CD4-positive, alpha-beta memory T cell (primary cell): ENCODE measurements at places on chromosomes 1 and 21. TPM values are rescaled to one million over a fixed set of nuclear protein-coding genes. Genes with fewer than 3 reads are reported as not detected.

- no peak overlapping the region for H3K4me3 ChIP-seq
- H3K4me1 ChIP-seq = peaks cover 12% of the 10 kb centered on the region
- H3K27ac ChIP-seq = no peak overlapping the region
- DNase-seq = no peak
- no peaks in the 10 kb centered on the region for H3K27me3 ChIP-seq
Observed at GRCh38 chr1:169712309-169712631, 850 bp upstream of the SELL start.

DNA sequence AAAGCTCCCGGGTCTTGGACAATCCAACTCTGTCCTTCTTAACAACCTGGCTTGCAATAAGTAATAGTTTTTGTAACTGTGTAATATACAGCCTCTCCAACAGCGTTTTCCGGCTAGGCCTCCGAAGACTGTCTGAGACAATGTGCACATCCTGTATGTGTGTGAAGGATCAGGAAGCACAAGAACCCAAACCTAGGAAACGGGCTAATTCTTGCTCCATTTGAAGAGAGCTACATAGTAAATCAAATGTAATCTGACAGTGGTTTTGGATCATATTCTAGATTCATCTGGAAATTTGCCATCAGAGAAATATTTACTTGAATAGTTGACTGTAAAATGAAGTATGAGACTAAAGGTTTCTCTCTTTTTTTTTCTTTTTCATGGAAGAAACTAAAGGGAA lies 1.2 kb downstream of the GPR52 start:
- no peaks in the 10 kb centered on the region for H3K36me3 ChIP-seq
- no peaks in the 10 kb centered on the region for H3K27me3 ChIP-seq
- no peak for DNase-seq
- no peak overlapping the region for H3K4me3 ChIP-seq
- H3K4me1 ChIP-seq = no peaks in the 10 kb centered on the region

DNA sequence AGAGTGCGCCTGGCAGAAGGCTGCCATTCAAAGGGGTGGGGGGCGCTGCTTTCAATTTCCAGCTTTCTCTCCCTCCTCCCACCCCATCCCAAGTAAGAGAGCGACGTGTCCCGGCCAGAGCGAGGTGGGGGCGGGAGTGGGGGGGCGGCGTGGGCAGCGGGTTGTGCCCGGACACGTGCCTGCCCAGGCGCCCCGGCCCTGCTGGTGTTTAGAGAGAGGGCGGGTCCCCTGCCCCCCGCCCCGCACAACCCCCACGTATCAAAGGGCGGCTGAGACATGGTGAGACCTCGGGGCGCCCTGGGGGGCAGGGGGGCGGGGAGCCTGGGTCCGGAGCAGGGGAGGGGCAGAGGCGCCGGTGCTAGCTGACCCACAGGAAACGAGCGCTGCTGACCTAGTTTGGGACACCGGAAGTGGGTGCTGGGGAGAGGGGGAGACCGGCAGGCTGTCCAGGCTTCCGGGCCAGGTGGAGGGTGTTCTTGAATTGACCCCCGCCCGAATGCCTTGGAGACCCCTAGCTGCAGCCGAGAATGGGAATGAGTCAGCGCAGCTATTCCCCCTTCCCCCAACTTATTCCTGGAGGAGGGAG lies 1.3 kb downstream of the ZBTB7B start:
- DNase-seq = no peak
- H3K4me1 ChIP-seq = peaks cover 61% of the 10 kb centered on the region
- H3K27ac ChIP-seq = peak overlapping the region; percentile 86
- H3K36me3 ChIP-seq = no peaks in the 10 kb centered on the region
- no peaks in the 10 kb centered on the region for H3K27me3 ChIP-seq

DNA sequence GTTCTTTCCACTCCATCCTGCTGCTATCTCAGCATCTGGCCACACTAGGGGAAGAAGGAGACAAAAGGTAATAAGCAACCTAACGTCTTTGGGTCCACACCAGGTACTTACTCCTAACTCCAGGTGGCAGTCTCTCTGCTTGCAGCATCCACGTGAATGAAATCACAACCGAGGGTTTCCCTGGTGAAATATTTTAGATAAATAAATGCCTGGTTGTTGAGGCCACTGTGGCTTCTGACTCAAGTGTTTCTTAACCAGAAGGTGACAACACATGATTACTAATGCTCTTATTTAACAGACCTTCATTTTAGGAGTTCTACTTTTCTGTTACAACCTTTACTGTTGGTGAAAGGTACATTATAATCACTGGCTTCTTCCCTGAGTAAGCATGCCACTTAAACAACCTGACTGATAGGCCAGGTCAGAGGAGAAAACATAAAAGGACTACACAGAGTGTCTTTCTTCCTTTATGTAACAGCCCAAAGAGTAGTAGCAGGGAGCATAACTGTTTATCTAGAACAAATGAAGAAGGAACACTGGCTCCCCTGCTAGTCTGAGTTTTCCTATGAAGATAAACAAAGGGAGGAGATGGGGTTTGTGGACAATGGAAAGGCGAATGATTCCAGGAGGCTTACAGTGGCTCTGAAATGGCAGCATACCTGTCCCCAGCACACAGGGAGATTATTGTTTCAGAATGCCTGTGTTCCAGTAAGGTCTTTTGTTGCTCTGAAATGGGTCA lies 59.9 kb downstream of the SYT6 start:
- H3K27ac ChIP-seq = no peak overlapping the region
- no peaks in the 10 kb centered on the region for H3K36me3 ChIP-seq
- DNase-seq = no peak
- H3K4me1 ChIP-seq = no peaks in the 10 kb centered on the region

GRCh38 chr1:198203434-198203833 lies 46.6 kb downstream of the NEK7 start:
- DNase-seq = no peak
- H3K36me3 ChIP-seq = no peaks in the 10 kb centered on the region
- H3K4me1 ChIP-seq = peaks cover 55% of the 10 kb centered on the region
- H3K4me3 ChIP-seq = no peak overlapping the region

- DNase-seq = no peak
- no peaks in the 10 kb centered on the region for H3K4me1 ChIP-seq
- H3K27ac ChIP-seq = no peak overlapping the region
- H3K27me3 ChIP-seq = no peaks in the 10 kb centered on the region
- H3K4me3 ChIP-seq = no peak overlapping the region
Observed at GRCh38 chr1:222275729-222276465, 272.0 kb downstream of the HHIPL2 start.

DNA sequence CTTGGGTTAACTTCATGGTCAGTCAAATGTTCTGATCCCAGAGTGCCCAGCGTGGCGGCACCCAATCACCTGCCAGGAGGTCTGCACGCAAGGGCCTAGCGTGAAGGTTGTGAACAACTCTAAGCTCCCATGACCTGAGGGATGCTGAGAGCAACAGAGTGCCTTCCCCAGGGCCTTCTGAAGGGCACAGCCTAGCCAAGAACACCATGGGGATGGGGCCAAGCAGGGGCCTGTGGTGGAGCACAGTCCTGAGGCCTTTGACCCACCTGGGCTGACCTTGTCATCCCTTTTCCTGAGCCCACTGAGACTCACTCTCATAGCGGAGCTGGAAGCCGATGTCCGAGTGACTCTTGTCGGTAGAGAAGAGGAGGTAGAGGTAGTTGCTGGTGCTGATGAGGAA lies 138.8 kb upstream of the HMGB4 start:
- H3K27me3 ChIP-seq = no peaks in the 10 kb centered on the region
- no peak for DNase-seq
- H3K4me1 ChIP-seq = no peaks in the 10 kb centered on the region
- no peak overlapping the region for H3K4me3 ChIP-seq
- no peak overlapping the region for H3K27ac ChIP-seq

- no peak for DNase-seq
- H3K4me1 ChIP-seq = peaks cover 3% of the 10 kb centered on the region
- peaks cover 6% of the 10 kb centered on the region for H3K27me3 ChIP-seq
- no peak overlapping the region for H3K4me3 ChIP-seq
Observed at GRCh38 chr21:33648555-33648954, 6.3 kb downstream of the ITSN1 start.

- DNase-seq = no peak
- H3K36me3 ChIP-seq = no peaks in the 10 kb centered on the region
- no peak overlapping the region for H3K27ac ChIP-seq
Observed at GRCh38 chr1:95793893-95794292, 559.9 kb downstream of the RWDD3 start.

GRCh38 chr1:76145332-76145731 lies 70.8 kb downstream of the ST6GALNAC3 start:
- H3K36me3 ChIP-seq = no peaks in the 10 kb centered on the region
- H3K27ac ChIP-seq = no peak overlapping the region
- H3K4me3 ChIP-seq = no peak overlapping the region
- H3K27me3 ChIP-seq = no peaks in the 10 kb centered on the region

DNA sequence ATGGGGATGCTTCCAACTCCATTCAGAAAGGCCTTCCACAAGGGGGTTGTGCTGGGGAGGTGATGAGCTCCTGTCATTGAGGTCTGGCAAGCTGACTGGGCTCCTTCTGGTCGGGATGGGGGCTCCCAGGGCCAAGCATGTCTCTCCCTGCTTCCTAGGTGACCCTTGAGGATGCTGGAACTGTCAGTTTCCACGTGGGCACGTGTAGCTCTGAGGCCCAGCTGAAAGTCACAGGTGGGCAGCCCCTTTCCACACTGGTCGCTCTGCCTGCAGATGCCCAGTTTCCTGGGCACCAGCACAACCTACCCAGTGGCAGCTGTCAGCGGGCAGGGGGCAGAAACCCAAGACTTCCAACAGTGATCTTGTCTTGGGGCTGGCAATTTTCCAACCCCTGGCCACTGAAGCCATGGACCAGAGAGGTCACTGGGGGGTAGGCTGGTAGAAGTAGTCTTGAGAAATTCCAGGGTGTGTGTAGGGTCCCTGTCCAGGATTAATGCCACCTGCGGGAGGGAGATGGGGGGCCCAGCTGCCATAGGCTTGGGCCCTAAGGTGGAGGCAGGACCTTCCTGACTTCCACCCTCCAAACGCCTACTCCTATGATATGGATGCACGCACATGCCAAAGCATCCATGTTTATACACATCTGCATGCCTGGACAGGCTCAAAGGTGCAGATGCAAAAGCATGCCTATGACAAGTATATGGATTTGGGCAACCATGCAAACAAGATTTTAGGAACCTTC lies 97.1 kb downstream of the TRIM11 start:
- H3K27me3 ChIP-seq = no peaks in the 10 kb centered on the region
- H3K36me3 ChIP-seq = no peaks in the 10 kb centered on the region
- DNase-seq = no peak
- no peak overlapping the region for H3K27ac ChIP-seq
- no peak overlapping the region for H3K4me3 ChIP-seq

GRCh38 chr1:30706528-30706927 lies 16.9 kb downstream of the MATN1 start:
- no peaks in the 10 kb centered on the region for H3K4me1 ChIP-seq
- H3K4me3 ChIP-seq = no peak overlapping the region
- no peak overlapping the region for H3K27ac ChIP-seq
- DNase-seq = no peak
- H3K36me3 ChIP-seq = no peaks in the 10 kb centered on the region

GRCh38 chr1:4174291-4175200 lies 274.5 kb upstream of the C1orf174 start:
- H3K4me1 ChIP-seq = no peaks in the 10 kb centered on the region
- DNase-seq = no peak
- H3K36me3 ChIP-seq = no peaks in the 10 kb centered on the region
- H3K27me3 ChIP-seq = no peaks in the 10 kb centered on the region
- H3K27ac ChIP-seq = no peak overlapping the region

- no peaks in the 10 kb centered on the region for H3K4me1 ChIP-seq
- no peaks in the 10 kb centered on the region for H3K27me3 ChIP-seq
- no peaks in the 10 kb centered on the region for H3K36me3 ChIP-seq
- H3K27ac ChIP-seq = no peak overlapping the region
Observed at GRCh38 chr1:95023399-95024043, 49.2 kb downstream of the ALG14 start.

GRCh38 chr21:28112511-28112910 lies 880.2 kb downstream of the LTN1 start:
- no peak overlapping the region for H3K4me3 ChIP-seq
- no peaks in the 10 kb centered on the region for H3K4me1 ChIP-seq
- no peaks in the 10 kb centered on the region for H3K27me3 ChIP-seq
- DNase-seq = no peak
- no peaks in the 10 kb centered on the region for H3K36me3 ChIP-seq

GRCh38 chr1:216032961-216033614 lies 390.2 kb downstream of the USH2A start:
- no peaks in the 10 kb centered on the region for H3K4me1 ChIP-seq
- H3K27me3 ChIP-seq = no peaks in the 10 kb centered on the region
- DNase-seq = no peak
- no peak overlapping the region for H3K4me3 ChIP-seq
- no peak overlapping the region for H3K27ac ChIP-seq

DNA sequence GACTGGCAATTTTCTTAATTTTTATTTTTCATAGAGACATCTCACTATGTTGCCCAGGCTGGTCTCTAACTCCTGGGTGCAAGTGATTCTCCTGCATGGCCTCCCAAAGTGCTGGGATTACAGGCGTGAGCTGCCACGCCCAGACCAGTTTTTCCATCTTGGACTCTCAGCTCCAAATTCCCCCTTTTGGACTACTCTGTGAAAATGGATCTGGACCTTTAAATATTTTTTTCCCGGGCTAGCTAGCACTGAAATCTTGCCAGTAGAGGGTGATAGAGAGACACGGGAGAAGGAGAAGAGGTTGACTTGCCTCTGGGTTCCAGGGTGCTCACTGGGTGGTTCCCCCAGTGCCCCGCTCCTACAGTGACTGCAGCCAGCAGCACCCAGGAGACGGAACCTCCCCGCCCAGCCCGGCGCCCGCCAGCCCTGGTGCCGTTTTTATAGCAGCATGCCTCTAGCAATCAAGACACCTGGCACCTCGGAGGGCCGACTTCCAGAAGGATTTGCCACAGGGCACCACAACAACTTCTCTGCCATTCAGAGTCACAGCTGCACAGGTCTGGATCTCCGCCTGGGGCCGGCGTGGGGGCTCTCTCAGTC lies 34.7 kb upstream of the SCCPDH start:
- no peak for DNase-seq
- H3K36me3 ChIP-seq = no peaks in the 10 kb centered on the region
- no peak overlapping the region for H3K27ac ChIP-seq
- no peaks in the 10 kb centered on the region for H3K27me3 ChIP-seq
- no peak overlapping the region for H3K4me3 ChIP-seq

- peaks cover 10% of the 10 kb centered on the region for H3K4me1 ChIP-seq
- no peaks in the 10 kb centered on the region for H3K36me3 ChIP-seq
- no peak for DNase-seq
- H3K4me3 ChIP-seq = no peak overlapping the region
- H3K27me3 ChIP-seq = peaks cover 34% of the 10 kb centered on the region
- H3K27ac ChIP-seq = no peak overlapping the region
Observed at GRCh38 chr1:119008483-119009311, 20.6 kb upstream of the TBX15 start.

The RGSL1 gene
- total RNA-seq = not detected

The LRRC8D gene
- 63.2 TPM for total RNA-seq

The KDF1 gene
- total RNA-seq = 2.6 TPM

The LAMC2 gene
- not detected for total RNA-seq

The TMEM240 gene
- 1.8 TPM for total RNA-seq

The RGS13 gene
- total RNA-seq = not detected

The GBP7 gene
- total RNA-seq = 0.17 TPM

The LCE2C gene
- total RNA-seq = not detected

The C1orf115 gene
- 1.5 TPM for total RNA-seq

The SYPL2 gene
- not detected for total RNA-seq

The PLA2G2C gene
- not detected for total RNA-seq
